ENCODE measurements at places on chromosomes 16 and 17.
A peak's percentile ranks its signal among the peaks of the same experiment; 100 is the strongest.

- DNase-seq, result no peak
Observed at GRCh38 chr17:66990047-66990446, 25.5 kb downstream of the CACNG4 start.

DNA sequence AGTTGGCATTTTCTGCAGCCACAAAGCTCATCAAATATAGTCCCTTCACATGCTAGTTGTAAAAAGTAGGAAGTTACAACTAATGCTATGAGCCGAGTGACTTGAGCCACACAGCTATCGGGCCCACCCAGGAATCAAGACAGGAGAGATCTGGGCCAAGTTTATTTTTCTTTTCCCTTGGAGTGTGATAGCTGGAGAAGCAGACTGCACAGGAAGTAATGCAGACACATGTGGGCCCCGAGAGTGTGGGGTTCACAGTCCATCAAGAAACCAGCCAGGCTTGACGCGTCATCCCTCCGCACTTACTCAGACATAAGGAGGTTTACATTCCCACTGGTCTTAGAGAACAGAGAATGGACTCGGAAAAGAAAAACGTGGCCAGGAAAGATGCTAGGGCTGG lies 403.1 kb upstream of the CDH11 start:
- no peak for DNase-seq

- DNase-seq, result no peak
Observed at GRCh38 chr16:777826-778225, 10.4 kb downstream of the RPUSD1 start.

DNA sequence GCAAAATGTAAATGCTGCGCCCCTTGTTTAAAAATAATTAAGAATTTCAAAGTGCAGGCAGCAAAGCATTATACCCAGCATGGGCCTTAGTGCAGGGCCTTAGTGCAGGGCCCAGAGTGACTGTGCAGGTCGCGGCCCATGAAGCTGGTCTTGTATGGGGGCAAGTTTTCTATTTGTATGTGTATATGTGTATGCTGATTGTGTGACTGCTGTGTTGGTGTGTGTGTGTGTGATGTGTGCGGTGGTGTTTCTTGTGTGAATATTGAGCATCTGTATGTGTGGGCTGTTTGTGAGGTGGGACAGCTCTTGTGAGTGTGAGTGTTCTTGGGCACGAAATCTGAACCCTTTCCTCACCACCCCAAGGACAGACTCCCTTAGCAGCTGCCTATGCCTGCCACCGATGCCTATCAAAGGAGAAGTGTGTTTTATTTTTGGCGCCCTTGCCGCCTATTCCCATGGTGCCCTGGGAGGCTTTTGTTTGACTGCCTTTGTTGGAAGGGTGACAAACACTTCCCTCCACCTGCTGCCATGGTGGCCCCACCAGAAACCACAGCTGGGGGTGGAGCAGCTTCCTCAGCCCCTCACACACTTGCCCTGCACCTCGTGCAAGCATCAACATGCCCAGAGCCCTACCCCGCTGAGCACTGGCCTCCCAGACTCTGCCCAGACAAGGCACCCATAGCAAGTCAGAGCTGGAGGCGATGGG lies 18.0 kb downstream of the CCR7 start:
- DNase-seq, result no peak

DNA sequence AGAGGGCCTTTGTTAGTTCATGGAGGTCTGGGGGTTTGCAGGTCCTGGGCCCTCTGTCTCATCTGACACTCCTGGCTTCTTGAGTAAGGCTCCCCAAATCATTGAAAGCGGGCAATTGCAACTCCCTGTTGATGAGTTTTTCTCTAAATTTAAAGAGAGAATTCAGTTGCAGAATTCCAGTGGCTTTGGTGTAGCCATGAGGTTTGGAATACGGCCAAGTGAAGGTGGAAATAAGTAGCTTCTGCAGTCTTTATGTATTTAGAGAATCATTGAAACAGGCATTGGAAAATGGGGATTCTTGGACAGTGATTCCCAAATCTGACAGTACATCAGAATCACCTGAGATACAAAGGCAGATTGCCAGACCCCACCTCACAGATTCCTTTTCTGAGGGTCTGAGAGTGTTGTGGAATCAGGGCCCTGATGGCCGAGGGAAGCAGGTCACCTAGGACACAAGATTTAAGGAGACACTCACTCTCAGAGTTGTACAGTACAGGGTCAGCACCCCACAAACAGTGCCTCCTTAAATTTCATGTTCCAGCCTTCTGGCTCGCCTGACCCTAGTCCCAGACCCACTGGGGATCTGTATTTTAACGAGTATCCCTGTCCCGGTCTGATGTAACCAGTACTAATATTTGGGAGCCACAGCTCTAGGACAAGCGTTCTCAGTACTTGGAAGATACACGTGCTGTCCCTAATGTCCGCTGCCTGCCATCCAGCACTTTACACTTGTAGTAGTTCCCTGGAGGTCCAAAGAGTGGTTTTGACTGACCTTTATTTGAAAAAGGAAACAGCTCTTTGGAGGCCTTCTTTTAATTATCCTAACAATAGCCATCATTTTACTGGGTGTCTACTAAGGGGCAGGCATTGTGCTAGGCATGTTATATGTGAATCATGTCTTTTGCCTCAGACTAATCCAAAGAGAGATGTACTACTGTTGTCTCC lies 37.8 kb downstream of the YPEL2 start:
- DNase-seq, result no peak

GRCh38 chr16:4208341-4208751 lies 33.5 kb downstream of the SRL start:
- no peak for DNase-seq

DNA sequence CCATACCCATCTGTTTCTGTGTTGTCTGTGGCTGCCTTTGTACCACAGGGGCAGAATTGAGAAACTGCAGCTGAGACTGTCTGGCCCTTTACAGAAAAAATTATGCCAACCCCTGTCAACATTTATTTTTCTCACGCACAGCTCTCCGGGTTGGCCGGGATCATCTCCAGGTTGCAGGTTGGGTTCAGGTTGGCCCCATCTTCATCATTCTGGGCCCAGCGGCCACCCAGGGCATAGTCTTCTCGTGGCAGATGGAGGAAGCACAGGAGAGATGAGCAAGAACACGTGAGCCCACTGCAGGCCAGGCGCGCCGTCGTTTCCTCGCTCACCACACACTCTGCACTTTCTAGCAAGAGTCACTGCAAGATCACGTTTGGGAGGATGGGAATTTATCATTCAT lies 66.1 kb upstream of the SEC14L1 start:
- no peak for DNase-seq

- no peak for DNase-seq
Observed at GRCh38 chr16:2827831-2828520, 2.1 kb upstream of the ZG16B start.

DNA sequence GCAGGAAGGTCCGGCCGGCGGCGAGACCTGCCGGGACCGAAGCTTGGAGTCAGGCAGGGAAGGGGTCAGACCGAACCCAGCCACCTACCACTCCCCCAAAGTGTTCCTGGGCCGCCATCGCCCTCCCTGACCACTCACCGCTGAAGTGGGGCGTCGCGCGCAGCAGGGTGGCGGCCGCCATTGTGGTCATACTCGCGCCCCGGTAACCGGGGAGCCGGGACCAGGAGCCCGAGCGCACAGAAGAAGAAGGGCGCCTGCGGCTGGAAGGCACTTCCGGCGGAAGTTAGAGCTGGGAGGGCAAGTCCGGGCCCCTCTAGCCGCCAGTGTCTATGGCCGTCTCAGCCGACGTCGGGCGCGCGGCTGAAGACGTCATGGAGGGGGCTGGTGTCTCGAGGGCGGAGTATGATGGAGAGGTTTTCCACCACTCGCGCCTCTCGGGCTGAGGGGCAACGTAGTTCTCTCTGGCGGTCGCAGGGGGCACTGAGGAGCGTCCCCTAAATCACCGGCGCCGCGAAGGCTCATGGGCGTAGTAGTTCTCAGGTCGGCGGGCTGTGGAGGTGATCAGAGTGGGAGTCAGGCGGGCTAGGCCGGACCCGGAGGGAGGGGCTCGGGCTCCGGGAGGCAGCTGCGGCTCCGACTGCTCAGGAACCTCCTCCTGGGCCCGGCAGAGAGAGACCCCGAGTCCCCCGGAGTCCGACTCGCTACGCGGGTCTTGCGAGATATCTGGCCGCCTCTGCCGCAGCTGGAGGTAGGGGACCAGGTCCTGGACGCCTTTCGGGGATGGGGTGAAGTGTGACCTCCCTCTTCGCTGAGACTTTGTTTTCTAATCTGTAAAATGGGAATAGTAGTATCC lies at the start of gene TUFM:
Gene TUFM, minus strand, starts transcription at position 269 of the 853 bp plus-strand sequence. Its CDS starts 79 bp downstream, at position 190.
- DNase-seq, result peak; percentile 92

DNA sequence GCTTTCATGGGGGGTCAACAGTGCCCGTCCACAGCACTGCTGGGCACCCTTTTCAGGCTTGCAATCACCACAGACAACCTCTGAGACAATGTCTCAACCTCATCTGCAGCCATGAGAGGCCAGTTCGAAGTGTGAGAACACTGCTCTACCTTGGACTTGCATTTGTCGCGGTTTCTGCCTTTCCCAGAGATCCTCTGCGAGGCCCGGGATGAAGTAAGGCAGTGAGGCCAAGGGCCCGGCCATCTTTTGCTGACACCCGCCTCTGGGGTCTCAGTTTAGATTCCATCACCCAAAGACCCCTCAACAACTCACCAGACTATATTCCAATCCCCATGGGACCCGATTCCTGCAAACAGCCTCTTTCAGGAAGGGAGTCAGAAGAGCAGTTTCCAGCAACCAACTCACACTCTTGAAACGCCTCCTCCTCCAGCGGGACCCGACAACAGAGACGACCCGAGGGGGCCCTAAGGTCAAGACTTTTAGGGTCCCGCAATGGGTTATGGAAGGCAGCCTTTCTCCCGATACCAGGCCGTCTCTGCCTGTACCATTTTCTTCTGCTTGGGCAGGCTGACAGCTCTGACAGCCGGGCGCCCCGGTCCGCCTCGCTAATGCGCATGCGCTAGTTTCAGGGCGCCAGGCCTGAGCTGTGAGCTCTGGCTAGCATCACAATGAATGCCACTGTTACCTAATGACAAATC lies 576.0 kb downstream of the KCNJ18 start:
- no peak for DNase-seq

GRCh38 chr17:78366109-78366848 lies 6.4 kb upstream of the SOCS3 start:
- DNase-seq, result no peak

All from GM12878 (cell line).